ENCODE measurements at places on chromosomes 6 and 20.

DNA sequence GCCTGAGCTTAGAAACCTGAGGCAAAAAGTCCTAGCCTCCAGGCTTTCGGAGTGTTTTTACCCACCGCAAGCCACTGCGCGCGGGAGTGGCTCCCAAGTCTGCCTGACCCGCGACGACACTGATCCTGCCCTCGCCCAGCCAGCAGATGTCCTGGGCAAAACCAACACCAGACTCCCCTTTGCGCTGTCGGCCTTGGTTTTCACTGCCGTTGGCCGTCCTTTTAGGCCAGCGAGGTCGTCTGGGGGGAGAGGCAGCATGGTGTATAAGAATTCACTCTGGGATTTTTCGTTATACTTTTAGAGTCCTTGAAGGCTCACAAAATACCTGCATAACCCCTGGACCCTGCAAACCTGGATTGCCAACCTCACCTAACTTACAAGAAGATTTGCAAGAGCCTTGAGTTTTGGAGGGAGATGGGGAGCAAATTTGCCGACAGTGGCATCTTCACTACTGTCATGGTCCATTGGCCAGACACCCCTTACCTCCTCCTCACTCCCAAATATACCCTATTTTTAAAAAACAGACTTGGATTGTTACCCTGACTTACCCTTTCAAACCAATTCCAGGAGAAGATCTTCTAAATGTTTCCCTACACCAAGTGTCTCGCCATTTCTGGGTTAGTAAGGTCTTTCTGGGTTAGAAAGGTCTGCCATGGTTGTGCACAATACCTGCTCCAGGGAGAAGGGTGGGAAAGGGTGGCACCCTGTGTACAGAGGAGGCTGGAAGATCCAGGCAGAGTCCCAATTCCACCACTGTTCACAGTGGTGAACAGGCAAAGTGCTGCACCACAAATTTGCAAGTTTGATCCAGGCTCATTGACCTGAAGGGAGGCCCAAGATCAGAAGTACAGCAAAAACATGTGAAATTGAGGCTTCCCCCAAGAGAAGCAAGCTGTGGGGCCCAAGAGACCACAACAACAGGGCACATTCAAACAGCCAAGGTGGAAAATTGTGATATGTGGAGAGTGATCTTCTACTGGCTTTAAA is 4.4 kb downstream of the FOXA2 start:
- peaks cover 60% of the 10 kb centered on the region for H3K27me3 ChIP-seq
- no peak for DNase-seq
- H3K27ac ChIP-seq, result no peak overlapping the region
- H3K4me1 ChIP-seq, result peaks cover 55% of the 10 kb centered on the region

DNA sequence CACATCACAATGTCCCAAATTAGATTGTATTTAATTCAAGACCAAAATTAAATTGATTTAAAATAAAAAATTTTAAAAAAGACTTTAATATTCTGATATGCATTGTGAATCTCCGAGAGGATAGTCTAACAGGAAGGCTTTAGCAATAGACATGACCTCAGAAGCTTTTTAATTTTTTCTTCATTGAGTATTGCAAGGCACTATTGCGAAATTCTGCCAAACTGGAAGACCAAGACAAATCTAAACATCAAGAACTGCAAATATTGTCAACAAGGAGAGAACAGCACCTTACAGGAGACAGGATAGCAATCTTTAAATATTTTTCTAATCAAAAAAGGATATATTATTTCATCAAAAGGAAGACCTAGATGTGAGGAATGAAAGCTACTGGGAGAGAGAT is 56.9 kb downstream of the BMP5 start:
- H3K4me1 ChIP-seq, result no peaks in the 10 kb centered on the region
- no peaks in the 10 kb centered on the region for H3K36me3 ChIP-seq
- no peak overlapping the region for H3K4me3 ChIP-seq

- no peak overlapping the region for H3K27ac ChIP-seq
- no peak overlapping the region for H3K4me3 ChIP-seq
- no peaks in the 10 kb centered on the region for H3K36me3 ChIP-seq
- DNase-seq, result peak; percentile 47
- H3K4me1 ChIP-seq, result no peaks in the 10 kb centered on the region
- no peaks in the 10 kb centered on the region for H3K27me3 ChIP-seq
These were observed 101.5 kb upstream of the SLC24A3 start for GRCh38 chr20:19110881-19111460.

- H3K4me1 ChIP-seq, result peaks cover 11% of the 10 kb centered on the region
- H3K27ac ChIP-seq, result peak overlapping the region; percentile 6
- H3K4me3 ChIP-seq, result no peak overlapping the region
- no peak for DNase-seq
- H3K27me3 ChIP-seq, result no peaks in the 10 kb centered on the region
These were observed 18.0 kb downstream of the TUBB2A start for GRCh38 chr6:3139090-3139903.

- no peak for DNase-seq
- H3K27me3 ChIP-seq, result peaks cover 4% of the 10 kb centered on the region
- H3K4me3 ChIP-seq, result peak overlapping the region; percentile 54
- peaks cover 17% of the 10 kb centered on the region for H3K4me1 ChIP-seq
These were observed 8.3 kb downstream of the CCM2L start for GRCh38 chr20:32018269-32019155.

Measured in esophagus muscularis mucosa (tissue), 4 donors.